Stimulated activated CD4-positive, alpha-beta T cell treated with anti-CD3 and anti-CD28 coated beads, Interleukin-1b, Interleukin-23, amount 100 ng/mL, for 24 hours (primary cell): ENCODE measurements at places on chromosomes 16 and 17.
A peak's percentile ranks its signal among the peaks of the same experiment; 100 is the strongest.

- no peak for DNase-seq
Observed at GRCh38 chr17:38867968-38868816, 1.7 kb upstream of the LASP1 start.

- no peak for DNase-seq
Observed at GRCh38 chr16:23323224-23324030, 21.3 kb downstream of the SCNN1B start.

DNA sequence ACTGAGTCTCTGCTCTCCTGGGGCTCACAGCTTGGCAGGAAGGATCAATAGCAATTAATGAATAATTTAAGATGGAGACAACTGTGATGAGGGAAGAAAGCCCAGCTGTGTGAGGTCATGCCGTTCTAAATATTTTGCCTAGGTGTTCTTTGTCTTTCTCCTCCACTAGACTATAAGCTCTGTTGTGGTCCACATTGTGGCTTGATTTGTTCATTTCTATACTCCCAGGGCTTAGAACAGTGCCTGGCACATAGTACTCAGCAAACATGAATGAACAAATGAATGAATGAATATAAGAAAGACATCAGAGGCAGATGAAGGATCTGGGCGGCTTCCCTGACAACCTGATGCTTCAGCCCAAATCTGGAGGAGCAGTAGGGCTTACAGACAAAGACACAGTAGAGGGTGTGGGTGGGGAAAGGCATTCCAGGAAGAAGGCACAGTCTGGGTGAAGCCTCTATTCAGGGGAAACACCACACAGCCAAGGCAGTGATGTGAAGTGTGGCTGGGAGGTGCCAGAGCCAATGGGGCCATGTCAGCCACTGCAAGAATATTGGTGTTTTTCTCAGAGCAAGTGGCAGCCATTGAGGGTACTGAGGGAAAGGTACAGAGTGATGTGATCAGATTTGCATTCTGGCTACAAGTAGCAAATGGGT is 8.3 kb downstream of the CDH13 start:
- no peak for DNase-seq

- no peak for DNase-seq
Observed at GRCh38 chr16:49496656-49497055, 123.1 kb downstream of the C16orf78 start.

DNA sequence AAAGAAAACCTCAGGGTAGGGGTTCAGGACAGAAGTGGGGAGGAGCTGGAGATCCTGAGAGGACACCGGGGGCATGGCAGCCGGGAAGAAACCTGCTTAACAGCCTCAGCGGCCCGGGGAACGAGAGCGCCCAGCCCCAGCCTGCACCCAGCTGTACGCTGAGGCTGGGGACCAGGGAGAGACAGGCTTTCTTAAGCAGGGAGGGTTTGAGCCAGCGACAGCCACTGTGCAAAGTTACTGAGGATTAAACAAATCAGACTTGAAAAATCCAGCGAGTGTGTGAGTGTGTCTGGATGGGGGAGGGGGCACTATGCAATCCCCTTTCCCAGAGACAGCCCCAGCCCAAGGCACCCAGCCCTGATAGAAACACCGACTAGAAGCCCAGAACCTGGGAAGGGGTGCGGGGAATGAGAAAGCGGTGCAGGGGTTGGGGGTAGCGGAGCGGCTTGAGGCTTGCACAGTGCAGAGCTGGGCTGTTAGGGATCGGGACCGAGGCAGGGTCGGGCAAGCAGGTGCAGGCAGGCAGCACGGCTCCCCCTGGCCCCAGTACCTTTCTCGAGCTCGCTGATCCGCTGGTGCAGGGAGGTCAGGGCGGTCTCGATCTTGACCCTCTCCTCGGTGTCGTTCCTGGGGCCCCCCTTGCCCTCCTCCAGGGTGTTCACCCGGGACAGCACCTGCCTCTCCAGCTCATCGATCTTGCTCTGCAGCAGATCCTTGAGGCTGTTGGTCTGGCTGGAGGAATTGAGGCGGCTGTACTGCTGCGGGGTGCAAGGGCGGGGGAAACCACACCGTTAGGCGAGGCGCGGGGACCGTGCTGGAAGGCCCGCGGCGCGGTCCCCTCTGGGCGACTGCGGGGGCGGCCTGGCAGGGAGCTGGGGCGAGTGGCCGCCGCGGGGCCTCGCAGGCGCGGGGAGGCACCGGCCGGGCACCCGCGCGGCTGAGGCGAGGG is 1.2 kb downstream of the NPTX1 start:
- DNase-seq, result no peak

DNA sequence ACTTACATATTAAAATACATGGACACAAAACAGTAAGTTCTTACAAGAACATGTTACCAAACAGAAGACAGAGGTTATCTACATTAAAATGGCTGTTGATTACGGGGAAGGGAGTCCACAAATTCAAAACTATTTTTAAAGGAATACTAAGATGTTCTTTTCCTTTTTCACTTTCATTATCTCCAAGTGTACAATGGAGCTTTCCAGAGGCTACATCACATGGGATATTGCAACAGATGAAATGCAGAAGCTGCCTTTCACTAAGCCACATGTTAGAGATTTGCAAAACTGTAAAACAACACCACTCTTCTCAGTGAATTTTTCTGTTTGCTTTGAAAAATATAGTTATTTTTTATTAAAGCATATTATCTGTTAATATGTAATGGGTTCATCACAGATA is 53.6 kb downstream of the XPO6 start:
- no peak for DNase-seq

GRCh38 chr16:30760001-30760559 is 1.8 kb downstream of the CFAP119 start:
- no peak for DNase-seq

DNA sequence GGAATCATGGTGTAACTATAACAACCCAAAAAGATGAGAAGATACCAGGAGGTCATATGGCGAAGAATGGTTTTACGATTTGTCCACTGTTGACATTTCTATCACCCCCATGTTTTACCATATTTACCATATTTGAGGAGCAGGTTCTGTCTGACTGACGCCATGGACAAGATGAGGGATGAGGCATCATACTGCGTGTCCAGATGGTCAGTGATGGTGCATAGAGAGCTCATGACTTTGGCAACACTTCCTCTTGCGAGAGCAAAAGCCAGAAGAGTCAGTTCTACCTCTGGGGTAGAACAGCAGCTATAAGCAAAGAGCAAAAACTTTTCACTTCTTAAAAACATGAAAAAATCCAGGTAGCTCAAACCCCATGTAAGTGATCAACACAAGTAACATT is 38.3 kb downstream of the ZZEF1 start:
- no peak for DNase-seq

DNA sequence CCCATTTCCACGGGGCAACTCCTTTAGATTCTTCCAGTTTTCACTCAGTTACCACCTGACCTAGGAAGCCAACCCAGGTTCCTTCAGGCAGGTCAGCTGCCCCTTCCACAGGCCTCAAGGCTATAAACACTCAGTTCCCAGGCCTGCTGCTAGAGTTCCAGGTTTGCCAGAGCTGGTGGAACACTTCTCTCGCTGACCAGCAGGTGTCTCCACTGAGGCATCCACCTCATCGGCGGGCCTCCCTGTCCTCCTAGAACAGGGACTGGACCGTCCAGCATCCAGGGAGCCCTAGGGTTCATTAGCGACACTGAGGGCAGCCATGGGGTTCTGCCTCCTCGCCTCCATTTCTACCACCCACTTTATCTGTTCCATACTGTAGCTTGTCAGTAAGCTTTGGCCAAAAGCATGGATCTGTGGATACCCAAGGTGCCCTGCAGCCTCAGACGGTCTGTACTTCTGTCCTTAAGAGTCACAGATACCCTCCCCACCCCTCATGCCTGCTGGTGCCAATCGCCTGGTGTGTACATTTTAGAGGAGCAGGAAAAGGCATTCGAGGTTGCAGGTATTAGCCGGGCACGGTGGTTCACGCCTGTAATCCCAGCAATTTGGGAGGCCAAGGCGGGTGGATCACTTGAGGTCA is 29.0 kb downstream of the PIMREG start:
- DNase-seq, result peak; percentile 43
